ENCODE measurements at places on chromosomes 1 and 21.

DNA sequence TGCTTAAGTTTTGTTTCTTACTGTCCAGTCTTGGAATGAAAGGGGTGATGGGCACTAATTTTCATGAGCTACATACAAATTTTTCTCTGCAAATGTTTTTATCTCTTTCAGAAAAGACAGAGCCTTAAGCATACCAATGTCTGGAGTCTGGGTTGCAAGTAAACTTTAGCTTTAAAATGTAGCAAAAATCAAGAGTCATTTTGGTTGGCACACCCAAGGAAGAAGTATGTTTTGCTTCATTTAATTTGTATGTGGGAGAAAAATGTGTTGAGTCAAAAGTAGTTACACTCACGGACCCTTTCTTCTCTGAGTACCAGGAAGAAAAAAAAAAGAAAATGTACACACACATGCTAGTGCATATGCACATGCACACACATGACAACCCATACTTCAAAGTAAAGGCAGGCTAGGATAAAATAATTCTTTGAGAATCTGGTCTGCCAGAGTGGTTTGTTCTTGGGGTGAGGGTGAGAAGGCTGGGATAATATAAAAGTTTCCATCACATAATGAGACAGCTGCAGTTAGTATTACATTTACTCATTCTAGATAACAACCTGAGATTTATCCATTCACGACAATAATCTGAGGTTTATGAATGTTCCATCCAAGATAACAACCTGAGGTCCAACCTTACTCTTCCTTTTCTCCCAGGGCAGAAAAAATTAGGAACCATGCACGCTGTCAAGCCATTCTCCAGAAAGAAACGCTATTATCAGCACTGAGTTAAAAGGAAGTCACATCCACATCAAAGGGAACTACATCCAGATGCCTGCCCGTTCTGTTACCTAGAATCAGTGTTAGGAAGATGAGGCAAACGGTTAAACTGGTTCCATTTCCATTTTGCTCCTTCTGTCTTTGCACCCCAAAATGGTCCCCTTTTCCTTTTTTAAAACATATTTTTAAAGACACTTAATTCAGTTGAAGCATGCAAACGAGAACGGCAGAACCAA is 9.3 kb downstream of the DPYD start:
- DNase-seq = no peak

GRCh38 chr1:61299463-61299862 is 217.1 kb downstream of the NFIA start:
- no peak for DNase-seq

GRCh38 chr1:116266864-116267212 is 106.2 kb upstream of the ATP1A1 start:
- DNase-seq = no peak

- DNase-seq = no peak
Observed at GRCh38 chr1:54854381-54855020, 32.5 kb downstream of the DHCR24 start.

DNA sequence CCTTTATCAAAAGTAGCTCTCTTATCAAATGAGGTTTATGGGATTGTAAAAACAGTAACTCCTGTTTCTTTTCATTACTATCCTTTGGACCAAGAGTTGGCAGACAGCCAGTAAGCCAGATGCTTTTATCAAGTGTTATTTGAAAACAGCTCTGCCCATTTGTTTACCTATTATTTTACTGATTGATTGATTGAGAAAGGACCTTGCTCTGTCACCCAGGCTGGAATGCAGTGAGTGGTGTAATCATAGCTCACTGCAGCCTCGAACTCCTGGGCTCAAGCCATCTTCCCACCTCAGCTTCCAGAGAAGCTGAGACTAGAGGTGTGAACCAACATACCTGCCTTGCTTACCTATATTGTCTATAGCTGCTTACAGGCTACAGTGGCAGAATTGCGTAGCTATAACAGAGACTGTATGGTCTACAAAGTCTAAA is 3.6 kb downstream of the PRKAB2 start:
- no peak for DNase-seq

Measured in stimulated activated CD8-positive, alpha-beta memory T cell treated with anti-CD3 and anti-CD28 coated beads, Interleukin-15, amount 100 ng/mL, for 1 hour (primary cell).